ENCODE measurements at places on chromosomes 4 and X.
A peak's percentile ranks its signal among the peaks of the same experiment; 100 is the strongest.

DNA sequence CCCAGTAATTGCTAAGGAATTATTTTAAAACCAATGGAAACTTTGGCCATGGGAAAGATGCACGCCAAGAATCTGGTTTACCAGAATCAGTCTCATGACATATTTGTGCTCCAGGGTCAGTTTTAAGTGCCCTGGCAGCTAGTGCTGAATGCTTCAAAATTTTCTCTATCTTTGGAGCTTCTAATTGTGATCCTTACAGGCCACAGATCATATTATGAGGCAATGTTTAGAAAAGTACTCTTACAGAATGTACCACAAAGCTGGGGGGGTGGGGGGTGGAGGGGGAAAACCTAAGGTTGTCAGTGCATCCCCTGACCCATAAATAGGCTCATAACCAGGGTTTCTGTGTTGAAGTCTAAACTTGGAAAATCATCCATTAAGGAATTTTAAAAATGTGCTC lies 514.5 kb downstream of the INPP4B start:
- no peak for DNase-seq

DNA sequence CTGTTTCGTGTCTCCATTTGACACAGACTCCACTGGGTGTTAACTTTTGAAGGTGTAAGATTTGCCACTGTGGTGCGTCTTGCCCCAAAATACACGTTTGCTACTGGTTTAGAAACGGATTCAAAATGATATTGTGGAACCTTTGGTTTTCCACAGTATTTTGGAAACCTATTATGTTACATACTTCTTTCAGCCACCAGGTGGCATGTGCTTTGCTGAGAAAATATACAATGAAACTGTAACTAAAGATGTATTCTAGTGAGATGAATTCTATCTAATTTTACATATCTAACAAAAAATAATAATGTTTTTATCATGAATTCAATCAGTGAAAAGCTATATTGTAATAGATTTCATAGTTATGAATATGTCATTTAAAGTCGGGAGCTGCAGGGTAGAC lies 28.4 kb upstream of the SLITRK4 start:
- DNase-seq, result no peak

DNA sequence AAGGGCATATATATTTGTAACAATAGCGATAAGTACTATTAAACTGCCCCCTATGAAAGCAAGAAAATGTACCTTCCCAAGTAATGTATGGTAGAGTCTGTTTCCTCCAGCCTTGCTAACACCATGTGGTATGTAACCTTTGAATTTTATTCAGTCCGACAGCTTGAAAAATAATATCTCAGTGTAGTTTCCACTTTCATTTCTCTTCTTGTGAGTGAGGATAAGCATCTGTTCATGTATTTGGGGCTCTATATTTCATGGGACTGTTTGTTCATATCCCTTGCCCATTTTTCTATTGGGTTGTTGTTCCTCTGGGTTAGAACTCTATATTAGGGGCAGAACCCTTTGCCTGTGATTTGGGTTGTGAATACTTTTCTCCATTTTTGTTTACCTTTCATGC lies 58.3 kb downstream of the USP38 start:
- no peak for DNase-seq

- DNase-seq, result no peak
Observed at GRCh38 chr4:14362385-14362784, 639.9 kb upstream of the CPEB2 start.

DNA sequence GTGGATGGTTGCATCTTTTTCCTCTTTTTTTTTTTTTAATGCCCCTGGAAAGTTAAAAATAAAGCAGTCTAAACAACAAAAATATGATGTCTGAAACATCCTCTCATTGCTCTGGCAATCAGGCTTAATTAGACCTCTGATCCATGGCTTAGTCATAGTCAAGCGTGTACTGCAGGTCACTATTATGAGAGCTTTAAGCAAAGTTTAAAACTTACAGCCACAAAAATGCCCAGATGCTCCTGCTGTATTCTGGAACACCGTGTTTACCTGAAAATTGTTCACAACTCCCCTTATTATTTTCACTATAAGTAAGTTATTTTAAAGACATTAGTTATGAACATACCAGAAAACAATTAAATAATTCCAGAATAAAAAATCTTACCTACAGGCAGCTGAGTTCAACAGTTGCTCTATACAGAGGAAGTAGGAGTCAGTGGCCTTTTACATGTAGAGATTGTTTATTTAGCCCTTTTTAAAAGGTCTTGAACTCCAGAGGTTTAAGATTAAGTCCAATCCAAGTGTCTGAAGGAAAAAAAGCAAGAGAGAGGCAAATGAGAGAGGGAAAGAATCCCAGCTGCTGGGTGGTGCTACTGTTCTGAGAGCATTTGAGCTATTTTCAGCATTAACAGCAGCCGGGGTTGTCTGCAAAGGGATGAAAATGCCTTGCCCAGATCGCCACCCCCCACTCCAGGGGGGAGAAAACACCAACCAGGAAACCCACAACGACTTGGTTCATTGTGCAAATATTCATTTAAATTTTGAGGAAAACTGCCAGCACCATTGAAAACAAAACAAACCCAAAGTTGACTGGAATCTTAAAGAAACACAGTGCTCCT lies 36.9 kb downstream of the SORBS2 start:
- no peak for DNase-seq

DNA sequence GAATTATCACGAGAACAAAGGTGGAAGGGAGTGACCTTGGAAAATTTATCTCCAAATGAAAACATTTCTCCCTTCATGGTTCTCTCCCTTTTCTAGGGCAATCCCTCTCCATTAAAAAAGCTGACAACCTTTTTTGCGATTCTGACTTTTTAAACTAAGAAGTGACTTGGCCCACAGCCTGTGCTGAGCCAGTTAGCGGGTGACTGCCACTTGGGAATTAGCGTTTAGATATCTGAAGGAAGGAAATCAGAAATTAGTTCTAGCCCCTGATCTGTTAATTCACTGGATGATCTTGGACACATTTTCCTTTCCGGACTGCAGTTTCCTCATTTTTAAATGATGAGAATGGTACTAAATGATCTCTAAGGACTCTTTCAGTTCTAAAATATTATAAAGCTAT lies 245.0 kb downstream of the FBXO8 start:
- no peak for DNase-seq

DNA sequence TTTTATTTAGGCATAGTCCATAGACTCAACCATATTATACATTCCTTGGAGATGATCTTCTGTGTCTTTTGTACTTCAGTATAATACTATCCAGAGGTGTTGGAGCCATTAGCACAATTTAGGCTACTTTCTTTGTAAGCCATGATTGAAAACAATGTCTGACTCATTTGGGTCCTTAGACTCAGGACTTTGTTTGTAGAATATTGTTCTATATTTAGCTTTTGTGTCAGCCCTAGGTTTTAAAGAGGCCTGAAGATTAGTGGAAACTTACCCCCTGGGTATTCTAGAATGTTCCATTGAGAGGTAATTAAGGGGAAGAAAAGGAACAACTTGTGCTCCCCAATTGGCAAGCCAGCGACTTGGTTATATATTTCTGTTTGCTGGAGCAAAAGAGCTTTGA lies 145.2 kb upstream of the SCML1 start:
- DNase-seq, result no peak

DNA sequence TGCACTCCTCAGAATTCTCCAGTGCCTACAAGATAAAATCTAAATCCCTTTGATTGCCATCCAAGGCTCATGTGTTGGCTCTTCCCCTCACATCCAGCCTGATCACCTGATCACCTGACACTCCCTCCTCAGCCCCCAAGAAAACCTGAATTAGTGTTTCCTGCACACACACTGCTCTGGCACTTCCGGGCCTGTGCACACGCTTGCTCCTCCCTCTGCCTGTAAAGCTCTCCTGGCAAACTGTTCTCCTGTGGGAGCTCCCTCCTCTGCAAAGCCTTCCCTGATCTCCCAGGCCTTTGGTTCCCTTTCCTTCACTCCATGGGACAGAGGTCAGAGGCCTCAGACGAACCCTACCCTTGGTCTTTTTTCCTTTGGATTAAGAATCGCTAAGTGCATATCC lies 19.9 kb downstream of the PHKA2 start:
- DNase-seq, result no peak

GRCh38 chr4:183240581-183241321 lies 79.3 kb downstream of the CLDN22 start:
- DNase-seq, result no peak

DNA sequence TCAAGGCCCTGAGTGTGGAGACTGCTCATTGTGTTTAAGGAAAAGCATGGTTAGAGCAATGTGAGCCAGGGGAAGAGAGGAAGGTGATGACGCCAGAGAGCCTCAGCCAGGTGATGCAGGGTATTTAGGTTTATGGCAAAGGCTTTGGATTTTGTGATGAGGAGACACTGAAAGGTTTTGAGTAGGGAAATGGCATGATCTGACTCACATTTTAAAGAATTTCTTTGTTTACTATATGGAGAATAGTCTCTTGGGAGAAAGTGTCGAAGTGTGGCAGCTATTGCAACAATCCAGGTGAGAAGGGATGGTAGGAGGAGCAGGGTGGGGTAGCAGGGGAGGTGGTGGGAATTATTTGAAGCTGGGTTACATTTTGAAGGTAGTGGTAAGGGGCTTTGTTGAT lies 293.4 kb upstream of the IGFBP7 start:
- DNase-seq, result no peak

GRCh38 chr4:100895556-100896197 lies 377.9 kb upstream of the EMCN start:
- DNase-seq, result no peak

DNA sequence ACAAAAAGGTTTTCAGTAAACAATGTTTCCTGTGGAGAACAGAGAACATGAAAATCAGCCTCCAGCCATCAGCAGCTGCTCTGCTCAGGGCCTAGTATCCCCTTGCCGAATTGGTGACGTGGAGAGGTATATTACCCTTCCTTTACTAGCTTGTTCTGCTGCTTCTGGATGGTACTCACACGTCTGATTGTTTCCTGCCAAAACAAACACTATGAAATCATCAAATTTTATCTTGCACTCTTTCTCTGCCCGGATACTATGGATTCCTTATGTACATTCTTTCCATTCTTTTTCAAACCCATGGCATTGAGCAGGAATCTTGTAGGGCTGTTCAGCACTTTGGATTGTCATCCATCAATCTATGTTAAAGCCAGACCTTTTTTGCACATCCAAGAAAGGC lies 18.8 kb upstream of the METAP1 start:
- no peak for DNase-seq

DNA sequence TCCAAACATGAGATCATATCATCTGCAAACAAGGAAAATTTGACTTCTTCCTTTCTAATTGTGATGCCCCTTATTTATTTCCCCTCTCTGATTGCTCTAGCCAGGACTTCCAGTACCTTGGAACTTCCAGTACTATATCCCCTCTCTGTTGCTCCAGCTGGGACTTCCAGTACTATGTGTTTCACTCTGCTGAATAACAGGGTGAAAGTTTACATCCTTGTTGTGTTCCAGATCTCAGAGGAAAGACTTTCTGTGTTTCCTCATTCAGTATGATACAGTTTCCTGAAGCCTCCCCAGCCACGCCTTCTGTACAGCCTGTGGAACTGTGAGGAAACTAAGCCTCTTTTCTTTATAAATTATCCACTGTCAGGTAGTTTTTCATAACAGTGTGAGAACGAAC lies 381.3 kb upstream of the FAM47C start:
- no peak for DNase-seq

DNA sequence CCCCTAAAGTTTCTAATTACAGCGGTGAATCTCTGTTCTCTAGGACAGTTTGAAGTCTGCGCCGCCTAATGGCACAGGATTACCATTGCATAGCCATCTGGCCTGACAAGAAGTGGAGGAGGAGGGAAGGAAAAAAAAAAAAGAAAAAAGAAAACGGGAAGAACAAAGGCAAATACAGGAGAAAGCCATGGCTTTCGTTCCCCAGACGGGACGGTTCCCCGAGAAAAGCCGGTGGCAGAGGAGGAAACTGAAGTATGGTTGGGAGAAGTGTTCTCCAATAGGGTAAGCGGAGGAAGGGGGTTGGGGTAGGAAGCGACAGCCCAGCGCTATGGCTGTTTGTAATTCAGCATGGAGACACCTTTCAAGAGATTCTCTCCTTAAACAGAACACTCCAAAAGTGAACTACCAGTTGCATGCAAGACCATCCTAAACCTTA lies 80.8 kb downstream of the HMGN5 start:
- peak; percentile 4 for DNase-seq

DNA sequence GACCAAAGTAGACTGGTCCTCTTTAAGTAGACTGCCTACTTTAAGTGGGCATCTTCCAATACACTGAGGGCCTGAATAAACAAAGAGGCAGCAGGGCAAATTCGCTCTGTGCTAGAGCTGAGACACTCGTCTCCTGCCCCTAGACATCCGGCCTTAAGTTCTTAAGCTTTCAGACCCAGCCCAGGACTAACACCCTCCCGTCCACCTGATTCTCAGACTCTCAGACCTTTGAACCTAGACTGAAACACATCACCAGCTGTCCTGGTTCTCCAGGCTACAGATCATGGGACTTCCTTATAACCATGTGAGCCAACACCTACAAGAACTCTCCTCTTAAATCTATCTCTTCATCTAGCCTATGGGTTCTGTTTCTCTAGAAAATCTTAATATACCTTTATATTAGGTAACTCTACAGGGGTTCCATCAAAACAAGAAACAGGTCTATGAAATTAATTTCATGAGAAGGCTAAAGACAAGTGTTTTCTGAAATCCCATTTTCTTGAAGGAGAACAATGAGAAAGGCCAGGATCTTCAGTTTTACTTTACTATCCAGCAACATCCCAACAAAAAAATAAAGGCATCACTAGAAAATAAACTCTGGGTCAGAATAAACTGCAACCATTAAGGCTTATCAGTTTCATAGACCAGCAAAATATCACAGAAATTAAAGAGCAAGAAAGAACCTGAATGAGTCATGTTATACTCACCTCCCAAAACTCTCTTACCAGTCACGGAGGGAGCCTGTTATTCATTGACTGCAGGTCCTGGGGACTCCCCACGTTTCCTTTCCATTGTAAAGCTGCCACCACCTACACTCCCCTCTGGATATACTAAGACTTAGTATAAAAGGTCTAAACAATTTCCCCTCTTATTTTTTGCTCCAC lies 14.8 kb downstream of the ADGRA3 start:
- DNase-seq, result no peak

GRCh38 chr4:87961993-87962392 lies 13.5 kb upstream of the SPP1 start:
- no peak for DNase-seq
